Activated T-cell treated with anti-CD3 and anti-CD28 coated beads, Interleukin-2, amount 50 U/mL, for 48 hours (primary cell): ENCODE measurements at places on chromosomes 5 and 9.

DNA sequence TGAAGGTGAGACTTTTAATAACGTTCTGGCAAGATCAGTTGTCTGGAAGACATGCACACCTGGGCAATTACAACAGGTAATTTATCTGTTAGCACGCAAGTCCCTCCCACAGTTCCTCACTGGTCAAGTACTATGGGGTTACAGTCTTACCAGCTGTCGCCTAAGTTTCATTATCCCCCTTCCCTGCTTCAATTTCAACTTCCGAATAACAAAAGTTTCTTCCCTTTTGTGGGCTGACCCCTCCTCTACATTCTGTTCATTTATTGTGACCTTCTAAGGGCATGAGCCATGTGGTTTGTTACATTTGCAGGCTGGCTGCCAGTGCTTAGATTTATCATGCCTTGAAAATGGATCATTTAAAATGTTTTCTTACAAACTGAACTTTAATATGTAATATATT, 16.5 kb downstream of the GAPT start:
- DNase-seq: no peak

GRCh38 chr5:134466241-134467069, 54.8 kb upstream of the CDKN2AIPNL start:
- DNase-seq: peak; percentile 64

DNA sequence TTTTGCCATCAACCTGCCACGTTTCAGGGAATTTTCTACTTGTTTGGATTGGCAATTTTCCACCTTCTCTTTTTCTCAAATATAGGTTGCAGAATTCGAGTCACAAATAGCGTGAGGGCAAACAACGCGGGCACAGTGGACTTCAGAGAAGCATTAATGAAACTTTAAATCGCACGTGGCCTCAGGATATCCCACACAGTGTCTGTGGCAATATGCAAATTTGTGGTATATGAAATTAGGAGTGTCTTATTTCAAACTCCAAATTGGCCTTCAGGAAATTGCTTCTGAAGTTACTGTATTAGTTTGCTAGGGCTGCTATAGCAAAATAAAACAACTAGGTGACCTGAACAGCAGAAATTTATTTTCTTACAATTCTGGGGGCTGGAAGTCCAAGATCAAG, 91.2 kb downstream of the MTRR start:
- DNase-seq: no peak

GRCh38 chr9:75431375-75431774, 343.1 kb downstream of the OSTF1 start:
- no peak for DNase-seq

GRCh38 chr5:138635265-138635664, 60.1 kb upstream of the HSPA9 start:
- DNase-seq: no peak

DNA sequence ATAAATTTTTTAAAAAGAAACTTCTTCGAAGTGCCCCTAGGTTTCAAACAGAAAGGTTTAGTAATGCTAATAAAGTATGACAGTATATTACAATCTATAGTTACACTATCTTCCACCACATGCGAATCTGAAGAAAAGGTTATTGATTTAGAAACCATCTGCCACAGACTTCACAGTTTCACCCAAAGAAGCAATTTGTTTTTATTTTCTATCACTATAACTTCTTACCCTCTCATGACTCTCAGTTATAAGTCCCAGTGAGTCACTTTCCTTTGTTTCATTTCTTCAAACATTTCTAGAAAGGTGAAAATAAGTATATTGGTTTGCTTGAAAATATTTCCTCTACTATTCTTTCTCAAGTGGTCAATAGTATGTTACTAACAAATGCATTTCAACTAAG, 93.6 kb downstream of the MCTP1 start:
- DNase-seq: no peak

DNA sequence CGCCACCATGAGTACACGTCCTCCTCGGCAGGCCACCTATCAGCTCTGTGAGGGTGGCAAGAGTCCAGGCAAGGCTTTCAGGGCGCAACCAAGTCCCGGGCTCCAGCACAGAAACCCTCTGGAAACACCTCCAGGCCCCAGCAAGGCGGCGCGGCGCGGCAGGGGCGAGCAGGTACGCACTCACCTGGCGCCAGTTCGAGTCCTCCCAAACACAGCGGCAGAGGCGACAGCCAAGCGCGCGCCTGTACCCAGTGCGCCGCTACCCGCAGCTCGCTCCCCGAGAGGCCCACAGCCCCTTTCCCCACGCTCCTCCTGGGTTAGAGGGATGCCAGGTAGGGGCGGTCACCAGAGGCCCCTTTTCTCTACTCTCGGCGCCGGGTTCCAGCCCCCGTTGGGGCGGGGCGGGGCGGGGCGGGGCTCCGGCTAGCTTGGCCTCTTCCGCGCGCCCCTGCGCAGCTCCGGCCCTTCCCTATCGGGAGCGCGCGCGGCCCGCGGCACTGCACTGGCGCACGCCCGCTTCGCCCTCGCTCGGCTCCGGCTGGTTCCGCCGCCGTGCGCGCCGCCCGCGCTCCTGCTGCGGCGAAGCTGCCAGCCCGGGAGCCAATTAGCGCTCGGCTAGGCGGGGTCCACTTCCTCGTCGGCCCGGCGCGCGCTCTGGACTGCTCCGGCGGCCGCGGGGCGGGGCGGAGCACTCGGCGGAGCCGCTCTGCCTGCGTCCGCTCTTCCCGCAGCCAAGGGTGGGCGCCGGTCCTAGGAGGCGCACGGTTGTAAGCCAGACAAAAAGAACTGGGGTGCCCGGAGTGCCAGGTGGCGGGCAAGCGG, at the start of the genes NMRK1 and OSTF1:
Gene NMRK1 (minus strand): TSS at position 332 of the 822 bp plus-strand sequence. CDS start 5,040 bp downstream, outside the sequence.
Gene OSTF1 (plus strand): TSS at position 691 of the 822 bp plus-strand sequence. CDS start 179 bp downstream, outside the sequence.
- DNase-seq: peak; percentile 95

- DNase-seq: no peak
Measured at GRCh38 chr9:109346904-109347303, 26.0 kb upstream of the EPB41L4B start.

DNA sequence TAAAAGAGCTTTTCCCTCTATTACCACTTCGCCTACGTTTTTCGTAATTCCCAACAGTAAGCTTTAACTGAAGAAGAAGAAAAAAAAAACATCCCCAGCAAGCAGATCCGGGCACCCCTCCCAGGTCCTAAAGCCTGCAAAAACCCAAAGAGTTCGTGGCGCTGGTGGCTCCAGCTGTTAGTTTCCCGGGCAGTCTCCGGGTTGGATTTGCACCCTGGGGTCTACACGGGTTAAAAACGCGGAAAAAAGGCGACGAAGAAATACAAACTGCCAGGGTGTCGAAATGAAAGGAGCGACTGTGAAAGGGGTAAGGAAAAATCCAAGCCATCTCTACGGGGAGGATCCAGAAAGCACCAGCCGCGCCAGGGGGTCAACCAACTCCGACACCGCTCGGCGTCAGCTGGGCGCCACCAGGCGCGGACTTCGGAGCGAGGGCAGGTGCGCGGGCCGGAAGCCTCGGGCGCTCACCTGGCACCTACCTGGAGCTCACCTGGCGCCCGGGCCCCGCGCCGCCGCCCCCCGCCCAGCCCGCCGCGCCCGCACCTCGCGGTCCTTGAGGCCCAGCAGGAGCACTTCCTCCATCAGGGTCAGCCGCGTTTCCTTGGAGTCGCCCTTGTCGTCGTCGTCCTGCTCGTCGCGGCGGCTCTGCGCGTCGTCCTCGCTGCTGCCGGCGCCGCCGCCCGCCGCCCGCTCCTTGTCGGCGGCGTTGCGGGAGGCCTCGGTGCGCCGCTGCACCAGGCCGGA, 680 bp downstream of the GOLPH3 start:
- DNase-seq: peak; percentile 49

DNA sequence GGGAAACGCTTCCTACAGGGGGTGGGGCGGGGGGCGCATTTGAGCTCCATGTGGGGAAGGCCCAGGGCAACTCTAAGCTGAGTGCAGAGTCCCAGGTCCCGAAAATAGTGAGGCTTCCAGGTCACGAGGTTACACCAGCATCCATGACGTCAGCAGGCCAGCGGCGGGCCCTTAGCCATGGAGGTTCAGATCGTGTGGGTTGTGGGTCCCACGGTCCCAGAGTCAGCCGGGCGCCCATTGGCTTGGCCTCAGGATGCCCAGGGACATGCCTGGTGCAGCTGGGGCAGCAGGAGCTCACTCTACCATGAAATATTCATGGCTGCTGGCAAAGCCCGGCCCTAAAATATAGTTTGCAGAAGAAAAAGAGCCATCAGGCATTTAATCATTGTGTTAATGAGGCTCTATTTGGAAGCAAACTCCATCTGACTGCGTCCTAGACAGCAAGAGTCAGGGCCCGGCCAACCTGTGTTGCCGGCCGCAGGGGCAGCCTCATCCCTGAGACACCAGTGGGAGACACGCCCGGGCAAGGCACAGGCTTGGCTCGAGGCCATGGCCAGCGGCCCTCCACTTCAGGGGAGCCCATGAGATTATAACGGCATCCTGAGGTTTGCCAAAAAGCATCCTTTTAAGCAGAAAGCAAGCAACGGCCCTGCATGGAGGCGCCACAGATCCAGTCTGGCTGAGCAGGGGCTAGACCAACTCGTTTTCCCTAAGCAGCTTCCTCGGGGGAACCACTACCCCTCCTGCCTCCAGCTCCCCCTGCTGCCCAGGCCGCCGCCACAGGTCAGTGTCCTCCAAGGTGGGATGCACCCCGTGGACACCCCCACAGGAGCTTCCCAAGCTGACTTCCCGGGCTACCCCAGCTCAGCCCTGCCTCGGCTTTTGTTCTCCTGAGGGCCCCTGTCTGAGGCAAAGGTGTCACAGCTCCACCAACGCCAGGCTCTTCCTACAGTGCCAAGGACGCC, 108.9 kb upstream of the PPP1R26 start:
- DNase-seq: no peak

DNA sequence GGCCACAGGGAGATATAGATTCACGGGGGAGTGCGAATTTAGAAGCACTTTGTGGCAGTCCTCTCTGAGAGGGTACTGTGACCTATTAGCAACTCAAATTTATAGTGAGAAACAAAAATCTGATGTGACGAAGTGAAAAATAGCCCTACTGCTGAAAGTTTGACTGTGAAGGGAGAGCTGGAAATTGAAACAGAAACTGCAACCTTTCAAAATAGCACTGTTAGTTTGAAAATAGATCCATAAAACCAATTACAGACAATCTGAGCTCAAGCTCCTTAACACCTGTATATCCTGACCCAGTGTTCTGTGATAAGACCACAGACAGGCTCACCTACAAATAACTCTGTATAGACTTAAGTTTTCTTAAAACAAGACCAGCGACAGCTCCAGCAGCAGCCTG, 420.1 kb downstream of the IRX1 start:
- no peak for DNase-seq

DNA sequence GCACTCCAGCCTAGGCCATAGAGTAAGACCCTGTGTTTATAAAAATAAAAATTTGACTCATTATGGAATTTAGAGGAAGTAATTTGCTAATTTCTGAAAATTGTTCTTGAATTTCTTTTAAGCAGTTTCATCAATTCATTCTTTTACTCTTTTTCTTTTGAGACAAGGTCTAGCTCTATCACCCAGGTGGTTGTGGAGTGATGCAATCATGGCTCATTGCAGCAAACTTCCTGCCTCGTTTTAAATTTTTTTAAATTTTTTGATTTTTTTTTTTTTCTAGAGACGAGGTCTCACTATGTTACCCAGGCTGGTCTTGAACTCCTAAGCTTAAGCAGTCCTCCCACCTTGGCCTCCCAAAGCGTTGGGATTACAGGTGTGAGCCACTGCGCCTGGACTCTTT, 3.1 kb upstream of the CAMLG start:
- no peak for DNase-seq

GRCh38 chr9:99336531-99336930, 114.4 kb downstream of the SEC61B start:
- DNase-seq: no peak

GRCh38 chr5:56449071-56449640, 216.0 kb upstream of the ANKRD55 start:
- no peak for DNase-seq

DNA sequence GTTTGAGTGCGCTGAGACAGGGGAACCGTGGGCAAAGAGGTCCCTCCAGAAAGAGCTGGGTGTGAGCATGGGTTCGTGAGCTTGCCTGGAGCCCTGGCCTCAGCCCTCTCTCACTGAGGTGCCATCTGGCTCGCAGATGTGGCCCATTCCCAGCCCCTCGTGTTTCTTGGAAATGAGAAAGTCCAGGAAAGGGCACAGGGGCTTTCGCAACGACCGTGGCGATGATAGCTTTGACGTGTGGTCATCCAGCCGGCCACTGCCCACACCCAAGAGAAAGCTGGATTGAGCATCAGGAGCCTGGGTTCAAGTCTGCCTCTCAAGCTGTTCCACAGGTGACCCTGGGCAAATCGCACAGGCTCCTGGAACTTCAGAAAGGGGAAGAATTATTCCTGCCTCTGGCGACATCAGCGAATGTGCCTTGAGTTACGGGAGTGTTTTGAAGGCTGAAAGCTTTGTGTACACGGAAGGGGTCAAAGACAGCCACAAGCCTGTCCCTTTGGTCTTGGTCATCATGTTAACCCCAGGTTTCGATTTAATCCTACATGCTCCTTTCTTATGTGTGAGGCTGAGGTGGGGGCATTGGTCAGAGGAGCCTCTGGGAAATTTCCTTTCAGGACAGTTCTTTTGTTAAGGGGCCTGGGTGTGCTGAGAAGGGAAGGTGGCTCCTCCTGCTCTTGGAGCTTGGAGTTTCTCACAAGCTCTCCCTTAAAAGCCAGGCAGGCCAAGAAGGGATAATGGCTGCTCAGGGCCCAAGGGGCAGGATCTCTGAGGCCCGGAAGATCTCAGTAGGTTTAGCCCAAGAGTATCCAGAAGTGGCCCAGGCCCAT, 41.7 kb upstream of the IL17B start:
- DNase-seq: no peak

DNA sequence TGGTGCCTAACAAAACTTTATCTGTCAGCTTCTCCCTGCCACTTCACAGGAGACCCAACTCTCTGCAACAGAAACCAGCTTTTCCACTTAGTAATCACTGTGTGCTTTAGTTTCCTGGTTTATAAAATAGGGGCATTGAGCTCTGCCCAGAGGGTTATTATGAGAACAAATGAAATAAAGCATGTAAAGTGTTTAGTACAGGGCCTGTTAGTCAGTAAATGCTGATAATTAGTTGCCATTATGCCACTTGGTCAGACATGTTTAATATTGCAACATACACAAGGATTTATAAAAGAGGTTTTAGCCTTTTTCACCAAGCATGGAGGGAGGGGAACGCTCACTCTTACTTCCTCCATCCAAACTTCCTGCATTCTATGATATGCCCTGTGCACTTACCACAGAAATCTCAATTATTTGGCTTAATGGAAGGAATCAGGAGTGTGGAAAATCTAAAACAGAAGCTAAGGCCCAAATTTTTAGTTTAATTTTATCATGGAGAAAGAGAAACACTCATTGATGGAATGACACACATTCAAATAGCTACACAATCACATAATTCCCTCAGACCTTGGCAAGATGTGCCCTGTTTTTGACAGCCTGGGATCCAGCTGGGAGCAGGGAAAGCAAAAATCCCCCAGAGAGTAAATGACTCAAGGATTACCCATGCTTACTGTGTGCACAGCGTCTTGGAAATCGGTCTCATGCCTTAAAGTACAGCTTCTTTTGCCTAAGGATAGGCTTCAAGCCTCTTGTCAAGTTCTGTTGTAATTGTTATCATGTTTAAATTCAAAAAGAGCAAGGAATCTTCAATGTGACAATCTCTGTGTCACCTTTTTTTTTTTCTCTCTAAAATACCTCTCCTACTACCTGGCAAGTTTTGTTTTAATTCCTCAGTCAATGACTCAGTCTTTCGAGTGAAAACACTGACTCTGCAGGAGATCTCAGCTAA, 34.0 kb downstream of the ZNF474 start:
- no peak for DNase-seq

- DNase-seq: no peak
Measured at GRCh38 chr5:61906820-61907219, 399.2 kb upstream of the KIF2A start.

GRCh38 chr5:10627160-10627701, 63.4 kb downstream of the ANKRD33B start:
- DNase-seq: no peak

- DNase-seq: no peak
Measured at GRCh38 chr5:58459146-58460001, 512 bp downstream of the PLK2 start.
